Posterior vena cava (tissue), 2 donors: ENCODE measurements at places on chromosomes 5 and 9. TPM values are rescaled to one million over a fixed set of nuclear protein-coding genes. Genes with fewer than 3 reads are reported as not detected.
A peak's percentile ranks its signal among the peaks of the same experiment; 100 is the strongest.

DNA sequence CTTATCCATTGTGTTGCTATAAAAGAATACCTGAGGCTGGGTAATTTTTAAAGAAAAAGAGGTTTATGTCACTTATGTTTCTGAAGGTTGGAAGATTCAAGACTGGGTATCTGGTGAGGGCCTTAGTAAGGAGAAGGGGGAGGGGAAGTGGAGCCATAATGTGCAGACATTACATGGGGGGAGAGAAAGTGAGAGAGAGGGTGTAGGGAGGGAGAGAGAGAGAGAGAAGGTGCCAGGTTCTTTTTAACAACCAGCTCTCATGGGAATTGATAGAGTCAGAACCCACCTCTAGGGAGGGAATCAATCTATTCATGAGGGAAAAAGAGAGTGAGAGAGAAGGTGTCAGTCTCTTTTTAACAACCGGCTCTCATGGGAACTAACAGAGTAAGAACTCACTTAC is 29.5 kb downstream of the SPEF2 start:
- no peak for DNase-seq

DNA sequence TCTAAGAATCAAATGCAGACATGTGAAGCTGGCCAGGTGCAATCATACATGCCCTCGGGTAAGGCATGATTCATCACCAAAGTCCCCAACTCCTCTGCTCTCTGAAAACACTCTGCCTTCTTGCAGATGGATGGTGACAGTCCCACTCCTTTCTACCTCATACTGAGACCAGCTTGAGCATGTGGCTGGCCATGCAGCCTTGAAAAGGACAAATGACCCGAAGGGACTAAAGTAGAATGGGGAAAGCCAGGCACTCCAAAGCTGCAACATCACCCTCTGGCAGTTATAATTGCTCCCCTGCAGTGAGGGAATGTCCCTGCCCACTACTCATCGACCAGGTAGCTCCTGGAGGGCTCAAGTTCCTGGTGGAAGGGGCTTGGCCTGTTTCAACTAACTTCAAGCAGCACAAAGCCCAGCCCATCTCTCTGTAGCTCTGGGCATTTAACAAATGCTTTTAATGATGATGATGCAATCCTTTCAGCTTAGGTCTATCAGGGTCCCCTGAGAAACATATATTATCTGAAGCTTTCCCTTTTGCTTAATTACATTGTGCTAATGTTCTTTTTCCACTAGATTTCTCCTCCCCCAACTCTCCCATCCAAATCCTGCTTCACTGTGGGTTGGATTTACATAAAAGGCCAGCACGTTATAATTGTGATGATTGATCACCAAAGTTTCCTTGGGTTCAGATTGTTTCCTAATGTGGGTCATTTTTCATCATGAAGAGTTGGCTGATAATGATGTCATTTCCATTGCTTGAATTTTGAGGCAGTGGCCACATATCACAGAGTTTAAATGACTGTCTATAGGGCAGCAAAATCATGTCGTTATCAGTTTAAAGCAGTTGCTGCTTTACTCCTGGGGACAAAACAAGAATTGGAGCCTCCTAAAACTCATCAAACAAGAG is 436.5 kb upstream of the SLC30A5 start:
- DNase-seq = no peak

FABP6 gene
- total RNA-seq = not detected

DNA sequence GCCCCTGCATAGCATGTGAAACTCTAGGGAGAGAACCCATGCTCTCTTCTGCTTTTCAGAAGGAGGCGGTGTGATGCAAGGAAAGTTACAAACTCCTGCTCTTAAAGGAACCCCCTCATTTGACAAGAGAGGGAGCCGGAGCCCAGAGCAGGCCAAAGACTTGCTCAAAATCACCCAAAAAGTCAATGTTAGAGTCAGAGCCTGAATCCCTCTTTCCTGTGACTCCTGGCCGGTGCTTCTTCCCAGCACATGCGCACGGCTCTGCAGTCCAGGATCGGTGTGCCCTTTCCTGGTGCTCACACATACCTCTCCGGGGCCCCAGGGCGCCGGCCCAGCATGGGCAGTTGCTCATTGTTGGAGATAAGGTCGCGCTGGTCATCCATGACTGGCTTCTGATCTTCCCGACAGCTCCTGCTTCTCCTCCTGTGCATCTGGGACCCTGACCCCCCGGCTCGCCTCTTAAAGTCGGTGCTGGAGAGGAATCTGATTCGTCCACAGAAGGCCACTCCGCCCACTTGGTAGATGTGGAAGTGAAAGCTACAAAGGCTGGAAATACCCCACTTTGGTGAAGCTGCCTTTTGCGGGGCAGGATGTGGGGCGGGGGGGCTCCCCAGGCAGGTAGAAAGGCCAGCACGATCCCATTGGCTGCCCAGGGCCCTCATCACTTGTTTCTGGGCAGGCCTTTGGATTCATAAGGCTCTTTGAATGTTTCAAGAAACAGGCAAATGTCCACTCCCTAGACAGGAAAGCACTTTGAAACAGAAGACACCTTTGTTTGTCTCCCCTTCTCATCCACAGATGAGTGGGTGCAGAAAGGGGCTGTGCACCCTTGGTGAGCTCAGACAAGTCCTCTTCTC is at the start of gene CD74:
Gene CD74 (minus strand): TSS at position 592 of the 857 bp plus-strand sequence. CDS start 161 bp downstream, at position 431.
- peak; percentile 93 for DNase-seq

GRCh38 chr9:5554254-5554653 is 43.9 kb downstream of the PDCD1LG2 start:
- no peak for DNase-seq

FAXDC2 gene
- total RNA-seq = 30.1 TPM

DNA sequence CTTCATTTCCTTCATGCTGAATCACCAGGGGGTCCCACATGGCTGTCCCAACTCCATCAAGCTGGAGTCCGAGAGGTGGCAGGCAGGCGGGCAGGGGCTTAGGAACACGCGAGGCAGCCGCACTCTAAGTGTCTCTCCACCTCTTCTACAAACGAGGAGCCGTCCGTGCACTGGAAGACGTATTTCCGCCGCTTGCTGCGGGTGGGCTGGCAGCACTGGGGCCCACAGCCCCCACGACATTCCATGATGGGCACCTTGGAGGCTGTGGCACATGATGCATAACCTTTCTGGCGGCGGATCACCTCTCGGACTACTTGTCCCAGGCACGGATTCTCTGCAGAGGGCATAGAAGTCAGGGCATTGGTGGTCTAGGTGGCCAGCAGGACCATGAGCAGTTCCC is 87.2 kb upstream of the PANK3 start:
- no peak for DNase-seq

- DNase-seq = no peak
These were observed 9.4 kb upstream of the FGFR4 start for GRCh38 chr5:177077335-177077734.

GRCh38 chr5:7474821-7475403 is 79.0 kb downstream of the ADCY2 start:
- no peak for DNase-seq

DNA sequence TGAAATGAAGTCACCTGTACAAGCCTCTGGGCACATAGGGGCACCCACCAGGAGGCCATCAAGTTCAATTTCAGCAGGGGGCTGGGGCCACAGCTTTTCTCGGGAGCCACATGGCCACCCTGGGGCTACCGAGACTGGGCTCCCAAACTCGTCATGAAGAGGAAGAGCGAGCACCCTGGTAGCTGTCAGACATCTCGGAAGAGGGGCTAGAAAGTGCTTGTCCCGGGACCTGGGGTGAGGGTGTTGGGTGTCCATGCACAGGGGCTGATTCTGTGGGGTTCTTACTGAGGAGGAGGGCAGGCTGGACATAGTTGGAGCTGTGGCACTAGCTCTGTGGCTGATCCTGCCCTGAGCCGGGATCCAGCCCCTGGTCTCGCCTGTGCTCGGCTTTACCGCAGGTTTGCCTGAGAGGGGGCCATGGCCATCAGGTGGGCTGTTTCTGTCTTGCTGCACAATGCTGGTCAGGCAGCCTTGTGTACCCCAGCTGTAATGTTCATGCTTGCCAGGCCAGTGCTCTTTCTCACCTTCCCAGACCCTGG is 70.3 kb downstream of the PHF2 start:
- no peak for DNase-seq
